ENCODE measurements at places on chromosomes 4 and X. TPM values are rescaled to one million over a fixed set of nuclear protein-coding genes. Genes with fewer than 3 reads are reported as not detected.

The SUPT20HL2 gene
- polyA plus RNA-seq: not detected

The CORIN gene
- polyA plus RNA-seq: 1.5 TPM

The VCX3B gene
- 0.77 TPM for polyA plus RNA-seq

The SPATA18 gene
- polyA plus RNA-seq: 7.3 TPM

The ANOS1 gene
- 3.8 TPM for polyA plus RNA-seq

The PITX2 gene
- polyA plus RNA-seq: 0.31 TPM

The SCRG1 gene
- 14.9 TPM for polyA plus RNA-seq

The TMPRSS11A gene
- not detected for polyA plus RNA-seq

The C4orf51 gene
- not detected for polyA plus RNA-seq

The C4orf36 gene
- 0.36 TPM for polyA plus RNA-seq

The PRKG2 gene
- 2.5 TPM for polyA plus RNA-seq

The C1QTNF7 gene
- 9.5 TPM for polyA plus RNA-seq

The TMEM35A gene
- polyA plus RNA-seq: 3.7 TPM

The PNMA5 gene
- polyA plus RNA-seq: not detected

The MAGEB5 gene
- not detected for polyA plus RNA-seq

The TEX13B gene
- polyA plus RNA-seq: not detected

The MEPE gene
- not detected for polyA plus RNA-seq

The EDA2R gene
- 7.2 TPM for polyA plus RNA-seq

The RS1 gene
- not detected for polyA plus RNA-seq

The CXorf51B gene
- polyA plus RNA-seq: not detected

The OCIAD1 gene
- 104 TPM for polyA plus RNA-seq

The PAGE2B gene
- polyA plus RNA-seq: not detected

The GPR143 gene
- polyA plus RNA-seq: 0.50 TPM

The CTAG2 gene
- polyA plus RNA-seq: 11.0 TPM

The MAGED1 gene
- polyA plus RNA-seq: 26.7 TPM

The MRFAP1L1 gene
- polyA plus RNA-seq: 47.8 TPM

The ALB gene
- polyA plus RNA-seq: 3.8 TPM
